HT-29 (cell line): ENCODE measurements at places on chromosomes 1 and 21. TPM values are rescaled to one million over a fixed set of nuclear protein-coding genes. Genes with fewer than 3 reads are reported as not detected.
A peak's percentile ranks its signal among the peaks of the same experiment; 100 is the strongest.

GRCh38 chr1:94270801-94271203, 33.4 kb upstream of the ARHGAP29 start:
- no peak for DNase-seq

DNA sequence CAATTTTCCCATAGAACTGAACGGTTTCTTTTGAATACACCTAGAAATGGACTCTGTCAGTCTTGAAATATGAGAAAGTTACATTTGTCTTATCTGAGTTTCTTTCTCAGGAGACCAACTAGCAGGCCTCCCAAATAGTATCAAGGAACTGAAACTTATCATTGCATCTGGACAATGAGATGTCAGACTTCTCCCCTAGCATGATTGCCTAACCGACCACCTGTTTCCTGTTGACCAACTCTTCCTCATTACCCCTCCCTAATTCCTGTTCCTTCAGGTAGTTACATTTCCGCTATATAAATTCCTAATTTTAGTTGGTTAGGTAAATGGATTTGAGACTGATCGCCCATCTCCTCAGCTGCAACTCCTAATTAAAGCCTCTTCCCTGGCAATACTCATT, 1587.3 kb downstream of the NCAM2 start:
- no peak for DNase-seq

Gene B3GALT2
- not detected in 2 replicates for total RNA-seq

Gene PER3
- total RNA-seq, result 3.2 and 3.9 TPM in 2 replicates

GRCh38 chr1:152957561-152957960, 10.6 kb downstream of the SPRR5 start:
- DNase-seq, result no peak

GRCh38 chr1:101506541-101507164, 269.8 kb downstream of the S1PR1 start:
- DNase-seq, result peak; percentile 76

GRCh38 chr21:44947930-44948331, 8.1 kb downstream of the SLX9 start:
- DNase-seq, result no peak
